Subcutaneous adipose tissue (tissue), 4 donors: ENCODE measurements at places on chromosomes 1 and 21. TPM values are rescaled to one million over a fixed set of nuclear protein-coding genes. Genes with fewer than 3 reads are reported as not detected.

Gene LDLRAD1
- not detected for total RNA-seq

Gene OR14K1
- total RNA-seq: not detected

Gene HSD3B1
- 0.94 TPM for total RNA-seq

Gene SPATA46
- not detected for total RNA-seq

Gene WARS2
- 19.1 TPM for total RNA-seq

Gene OPRD1
- not detected for total RNA-seq

Gene SV2A
- total RNA-seq: not detected

Gene NPR1
- 112 TPM for total RNA-seq

Gene AMY1B
- not detected for total RNA-seq

Gene NECTIN4
- not detected for total RNA-seq

Gene GPR37L1
- total RNA-seq: 0.16 TPM

Gene SMG7
- total RNA-seq: 42.8 TPM

Gene SYNC
- 14.1 TPM for total RNA-seq

Gene COL16A1
- 52.2 TPM for total RNA-seq

Gene SCAMP3
- total RNA-seq: 45.1 TPM

Gene SPRR2B
- not detected for total RNA-seq

Gene PUSL1
- 7.2 TPM for total RNA-seq
